ENCODE measurements at places on chromosomes 13 and 19.

GRCh38 chr19:53808710-53809125, 15.4 kb downstream of the NLRP12 start:
- DNase-seq = no peak

- no peak for DNase-seq
Measured at GRCh38 chr19:47582320-47582909, 9.5 kb upstream of the ZNF541 start.

- no peak for DNase-seq
Measured at GRCh38 chr13:103184413-103184812, 118.2 kb upstream of the SLC10A2 start.

- DNase-seq = no peak
Measured at GRCh38 chr19:13997631-13997962, 8.5 kb downstream of the RFX1 start.

GRCh38 chr19:3761382-3762129, at the start of gene APBA3:
Gene APBA3 (minus strand): TSS chr19:3761692. CDS start chr19:3760264, 1,428 bp downstream.
- peak; percentile 93 for DNase-seq
